ENCODE measurements at places on chromosomes 11 and 22. TPM values are rescaled to one million over a fixed set of nuclear protein-coding genes. Genes with fewer than 3 reads are reported as not detected.

The NAV2 gene
- polyA plus RNA-seq = 52.1 TPM

The OR6T1 gene
- not detected for polyA plus RNA-seq

The CCDC134 gene
- 10.9 TPM for polyA plus RNA-seq

The MOGAT2 gene
- not detected for polyA plus RNA-seq

The MFNG gene
- 9.9 TPM for polyA plus RNA-seq

The DERL3 gene
- 1.2 TPM for polyA plus RNA-seq

The SULT4A1 gene
- polyA plus RNA-seq = 2.0 TPM

The C11orf91 gene
- polyA plus RNA-seq = not detected

The TBRG1 gene
- polyA plus RNA-seq = not detected

The PGM2L1 gene
- 4.3 TPM for polyA plus RNA-seq

The GLB1L3 gene
- polyA plus RNA-seq = 0.25 TPM

The OR8K1 gene
- not detected for polyA plus RNA-seq

The TRIM49 gene
- polyA plus RNA-seq = not detected
